ENCODE measurements at places on chromosomes 6 and 20.

DNA sequence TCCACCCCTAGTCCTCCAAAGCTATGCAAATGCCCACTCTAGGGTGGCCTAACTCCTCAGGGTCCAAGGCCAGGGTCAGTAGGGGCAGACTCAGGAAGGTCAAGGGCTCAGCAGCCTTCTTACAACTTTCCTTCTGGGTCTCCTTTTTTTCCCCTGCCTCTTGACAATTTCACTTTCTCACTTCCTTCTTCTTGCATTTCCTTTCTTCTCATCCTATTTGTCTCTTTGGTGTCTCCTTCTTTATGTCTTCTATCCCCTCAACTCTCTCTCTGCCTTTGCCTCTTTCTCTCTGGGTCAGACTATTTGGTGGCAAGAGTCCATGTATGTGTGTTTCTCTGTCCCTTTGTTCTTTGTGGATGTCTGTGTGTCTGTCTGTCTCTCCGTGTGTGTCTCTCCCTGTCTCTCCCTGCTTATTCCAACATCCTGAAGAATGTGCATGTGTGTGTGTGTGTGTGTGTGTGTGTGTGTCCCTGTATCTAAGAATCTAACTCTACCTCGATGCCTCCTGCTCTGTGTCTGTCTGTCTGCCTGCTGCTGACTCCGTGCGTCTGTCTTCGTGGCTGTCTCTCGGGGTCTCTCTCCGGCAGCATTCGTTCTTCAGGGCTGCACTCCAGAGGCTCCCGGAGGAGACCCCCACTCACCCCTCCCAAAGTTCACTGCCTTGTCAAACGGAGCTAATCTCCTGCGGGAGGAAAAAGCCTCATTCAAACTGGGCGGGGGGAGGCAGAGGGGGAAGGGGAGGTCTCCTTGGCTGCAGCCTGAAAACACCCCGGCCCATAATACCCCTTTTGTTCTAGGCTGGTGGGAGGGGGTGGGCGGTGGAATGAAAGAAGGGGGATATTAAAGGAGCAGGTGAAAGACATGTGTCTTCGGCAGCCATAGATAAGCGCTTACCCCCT, 51.7 kb upstream of the FOXP4 start:
- DNase-seq: no peak

DNA sequence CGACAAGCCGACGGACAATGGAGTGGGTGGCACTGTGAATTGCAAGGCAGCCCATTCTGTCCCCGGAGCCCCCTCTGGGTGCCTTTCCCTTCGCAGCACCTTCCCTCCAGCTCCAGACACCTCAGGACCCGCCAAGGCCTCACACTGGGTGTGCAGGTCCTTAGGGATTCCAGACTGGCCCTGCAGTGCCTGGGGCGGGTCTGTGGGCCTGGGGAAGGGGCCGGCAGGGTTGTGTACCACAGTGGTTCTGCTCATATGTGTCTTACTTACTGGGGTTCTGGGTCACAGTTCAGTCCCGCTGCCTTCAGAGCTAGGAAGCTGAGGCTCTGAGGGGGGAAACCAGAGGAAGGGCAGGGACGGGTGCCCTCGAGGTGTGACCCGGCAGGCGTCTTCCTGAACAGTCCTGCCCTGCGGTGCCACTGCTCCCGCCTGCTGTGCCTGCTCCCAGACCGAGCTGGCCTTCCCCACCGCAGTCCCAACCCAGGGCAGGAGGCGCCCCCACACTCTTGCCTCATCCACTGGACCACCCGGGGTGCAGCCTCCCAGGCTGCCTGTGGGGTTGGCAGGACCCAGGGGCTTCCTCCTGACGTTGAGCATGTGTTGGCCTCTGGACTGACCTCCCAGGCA, 16.3 kb upstream of the SLCO4A1 start:
- DNase-seq: no peak

GRCh38 chr6:45477790-45478189, 100.1 kb upstream of the SUPT3H start:
- no peak for DNase-seq

- no peak for DNase-seq
Observed at GRCh38 chr6:144737998-144738397, 452.9 kb downstream of the UTRN start.

Measured in left renal cortex interstitium (tissue), 4 donors.